ENCODE measurements at places on chromosomes 6 and 20.

DNA sequence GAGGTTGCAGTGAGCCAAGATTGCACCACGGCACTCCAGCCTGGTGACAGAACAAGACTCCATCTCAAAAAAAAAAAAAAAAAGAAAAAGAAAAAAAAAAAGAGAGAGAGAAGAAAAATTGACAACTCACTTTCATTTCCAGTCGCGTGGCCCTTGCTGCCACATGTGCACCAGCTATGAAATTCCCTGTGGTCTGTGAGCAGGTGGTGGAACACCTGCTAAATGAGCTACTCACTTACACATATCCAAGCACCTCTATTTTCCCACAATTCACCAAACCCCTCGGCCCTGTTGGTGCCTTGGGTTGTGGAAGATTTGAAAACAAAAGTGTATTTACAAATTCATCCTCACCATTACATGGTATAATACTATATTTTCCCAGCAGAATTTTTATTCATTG, 105.2 kb upstream of the ASF1A start:
- no peak for DNase-seq

GRCh38 chr20:56368351-56369134, 9.8 kb downstream of the FAM210B start:
- no peak for DNase-seq

DNA sequence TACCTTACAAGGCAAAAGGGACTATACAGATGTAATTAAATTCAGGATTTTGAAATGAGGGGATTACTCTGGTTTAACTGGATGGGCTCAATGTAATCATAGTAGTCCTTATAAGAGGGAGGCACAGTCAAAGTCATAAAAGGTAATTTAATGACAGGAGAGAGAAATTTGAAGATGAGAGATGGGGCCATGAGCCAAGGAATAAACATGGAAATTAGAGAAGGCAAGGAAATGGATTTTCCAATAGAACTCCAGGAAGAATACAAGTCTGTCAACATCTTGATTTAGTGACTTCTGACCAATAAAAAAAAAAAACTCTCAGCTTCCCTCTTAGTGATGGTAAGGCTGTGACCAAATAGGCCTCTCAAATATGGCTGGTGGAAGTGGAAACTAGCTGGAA, 101.9 kb upstream of the BEND3 start:
- DNase-seq: no peak

DNA sequence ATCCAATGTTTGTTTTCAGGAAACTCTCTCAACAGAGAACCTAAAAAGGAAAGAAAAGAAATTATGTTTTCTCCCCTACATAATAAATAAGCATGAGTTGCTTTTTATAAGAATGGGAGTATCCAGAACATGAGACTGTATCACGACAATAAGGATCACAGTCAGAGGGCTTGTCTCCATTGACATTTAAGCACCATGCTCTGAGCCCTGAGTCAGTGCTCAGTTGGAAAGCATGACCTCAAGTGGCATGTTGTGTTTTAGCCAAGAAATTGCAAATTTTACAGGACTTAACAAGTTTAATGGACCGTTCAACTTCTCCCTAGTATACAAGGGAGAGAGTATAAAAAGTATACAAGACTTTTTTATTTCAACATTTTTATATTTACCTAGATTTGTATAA, 431.6 kb downstream of the GJA1 start:
- no peak for DNase-seq

DNA sequence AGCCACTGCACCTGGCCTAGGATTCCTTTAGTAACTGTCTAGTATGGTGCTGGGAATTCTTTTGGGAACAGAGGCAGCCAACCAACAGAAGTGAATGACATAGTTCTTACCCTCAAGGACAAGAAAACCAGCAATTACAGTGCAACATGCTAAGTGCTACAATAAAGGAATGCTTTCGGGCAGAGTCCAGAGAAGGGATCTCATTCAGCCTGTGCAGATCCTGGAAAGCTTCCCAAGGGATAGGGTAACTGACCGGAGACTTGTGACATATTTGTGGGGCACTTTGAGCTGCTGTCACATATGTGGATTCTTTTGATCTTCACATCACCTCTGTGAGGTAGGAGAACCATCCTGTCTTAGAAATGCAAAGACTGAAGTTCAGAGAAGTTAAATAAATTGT, 46.8 kb downstream of the C6orf15 start:
- DNase-seq: no peak

GRCh38 chr6:45314146-45314545, 14.0 kb upstream of the RUNX2 start:
- no peak for DNase-seq

DNA sequence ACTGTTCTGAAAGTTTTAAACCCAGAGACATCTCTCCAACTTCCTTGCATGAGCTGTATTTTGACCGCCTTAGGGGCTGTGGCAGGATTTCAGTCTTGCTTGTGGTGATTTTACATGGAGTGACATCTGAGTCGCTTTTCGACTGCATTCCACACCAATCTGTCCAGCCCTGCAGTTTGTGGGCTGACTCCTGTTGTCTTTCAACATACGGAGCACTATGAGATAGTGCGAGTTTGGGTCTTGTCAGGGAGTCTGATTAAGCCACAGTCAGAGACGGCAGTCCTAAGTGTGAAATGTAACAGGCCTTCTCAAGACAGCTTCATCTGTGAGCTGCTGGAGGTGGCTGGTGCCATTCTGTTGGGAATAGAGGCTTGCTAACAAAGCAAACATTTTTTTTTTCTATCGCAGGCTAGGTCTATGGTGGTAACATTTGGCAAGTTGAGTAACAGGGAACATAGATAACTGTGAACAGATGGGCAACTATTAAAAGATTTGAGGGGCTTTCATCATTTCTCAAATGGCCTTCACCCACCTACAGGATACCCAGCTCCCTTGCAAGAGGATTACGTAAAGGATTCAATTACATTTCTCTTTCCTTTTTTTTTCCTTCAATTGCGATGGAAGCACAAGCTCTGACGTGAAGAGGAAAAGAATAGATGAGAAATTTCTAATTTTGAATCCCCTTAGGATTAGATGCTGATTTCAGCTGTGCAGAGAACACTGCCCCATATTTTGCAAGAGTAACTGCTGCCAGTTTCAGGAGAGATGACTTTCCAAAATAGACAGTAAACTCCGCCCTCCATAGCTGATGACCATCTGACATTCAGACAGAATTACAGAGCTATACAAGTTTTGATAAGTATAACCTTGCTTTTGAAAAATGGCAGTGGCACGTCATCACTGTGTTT, 25.1 kb downstream of the CAP2 start:
- no peak for DNase-seq

DNA sequence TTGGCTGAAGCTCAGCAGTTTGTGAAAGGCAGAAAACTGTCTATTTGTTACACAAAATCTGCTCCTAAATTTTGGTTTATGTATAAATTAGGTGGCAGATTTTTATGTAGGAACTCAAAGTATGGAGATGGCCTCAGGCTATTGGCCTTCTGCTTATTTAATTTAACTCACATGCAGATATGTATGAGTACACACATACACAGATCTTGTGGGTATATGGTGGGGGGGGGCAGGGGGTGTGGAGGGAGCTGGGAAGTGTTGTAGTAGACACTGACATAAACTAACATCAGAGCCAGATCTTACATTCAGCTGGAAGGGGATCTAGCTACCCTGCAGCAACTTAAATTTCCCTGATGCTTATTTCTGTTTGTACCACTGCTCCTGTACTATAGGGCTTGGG, 170.8 kb downstream of the EPM2A start:
- DNase-seq: no peak

- no peak for DNase-seq
Measured at GRCh38 chr6:132872923-132873322, 58.6 kb downstream of the RPS12 start.

GRCh38 chr6:16359563-16359962, 121.2 kb downstream of the GMPR start:
- no peak for DNase-seq

DNA sequence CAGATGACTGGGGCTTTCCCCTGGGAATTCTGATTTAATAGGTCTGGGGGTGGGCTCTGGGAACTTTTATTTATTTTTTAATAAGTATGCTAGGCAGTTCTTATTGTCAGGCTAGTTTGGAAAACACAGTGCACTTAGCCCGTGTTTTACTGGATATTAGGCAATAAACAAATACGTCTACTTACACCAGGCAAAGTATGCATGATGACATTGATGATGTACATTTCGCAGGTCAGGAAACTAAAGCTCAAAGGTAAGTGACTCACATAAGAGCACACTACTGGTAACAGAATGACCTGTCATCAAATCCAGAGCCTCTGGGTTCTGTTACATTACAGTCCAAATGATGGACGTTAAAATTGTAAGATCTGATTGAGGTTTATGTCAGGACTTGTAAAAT, 144.4 kb upstream of the EXOC2 start:
- DNase-seq: no peak

DNA sequence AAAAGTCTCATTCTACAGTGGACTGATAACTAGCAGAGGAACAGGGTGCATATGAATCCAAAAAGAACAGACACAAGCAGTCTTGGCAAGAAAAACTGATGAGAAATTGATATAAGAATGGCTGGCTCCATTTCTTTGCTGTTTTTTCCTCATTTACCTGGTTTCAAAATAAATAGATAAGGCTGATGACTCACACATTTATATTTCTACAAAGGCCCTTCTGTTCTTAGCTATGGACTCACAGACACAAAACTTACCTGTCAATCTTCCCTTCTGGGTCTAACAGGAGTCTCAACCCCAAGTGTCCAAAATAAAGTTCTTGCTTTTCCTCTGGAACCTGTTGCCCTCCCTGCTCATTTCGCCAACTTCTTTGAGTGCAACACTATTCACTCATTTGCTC, 941 bp downstream of the SLC17A4 start:
- DNase-seq: no peak

GRCh38 chr6:32885698-32886286, 31.8 kb downstream of the PSMB9 start:
- DNase-seq: no peak

DNA sequence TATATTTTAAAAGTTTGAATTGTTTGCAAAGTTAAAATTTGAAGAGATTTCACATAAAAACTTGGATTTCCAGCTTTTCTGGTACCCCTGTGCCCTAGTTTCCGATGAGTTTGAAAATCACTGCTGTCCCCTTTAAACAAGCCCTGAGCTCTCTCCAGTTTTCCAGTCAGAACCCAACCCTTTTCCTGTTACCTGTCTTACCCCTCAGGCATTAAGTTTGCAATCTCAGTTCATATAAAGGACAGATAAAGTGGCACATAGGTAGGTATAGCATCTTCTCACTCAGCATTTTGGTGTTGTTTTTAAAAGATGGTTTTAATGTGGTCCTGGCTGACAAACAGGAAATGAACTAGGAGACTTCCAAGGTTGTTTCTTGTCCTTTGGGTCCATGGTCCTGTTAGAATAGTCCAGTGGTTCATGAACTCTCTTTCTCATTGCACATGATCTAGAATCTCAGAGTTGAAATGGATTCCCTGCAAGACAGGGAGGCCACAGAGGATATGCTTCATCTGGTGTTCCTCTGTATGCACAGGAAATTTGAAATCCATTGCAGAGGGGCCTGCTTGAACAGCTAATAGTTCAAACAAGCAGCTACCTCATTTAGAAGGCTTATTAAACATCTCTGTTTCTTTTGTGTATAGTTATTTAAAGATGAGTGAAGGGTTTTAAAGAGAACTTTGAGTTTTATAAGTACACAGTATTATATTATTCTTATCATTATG, 82.7 kb downstream of the JAG1 start:
- DNase-seq: no peak

- DNase-seq: no peak
Measured at GRCh38 chr6:91340896-91341395, 754.1 kb upstream of the MAP3K7 start.

DNA sequence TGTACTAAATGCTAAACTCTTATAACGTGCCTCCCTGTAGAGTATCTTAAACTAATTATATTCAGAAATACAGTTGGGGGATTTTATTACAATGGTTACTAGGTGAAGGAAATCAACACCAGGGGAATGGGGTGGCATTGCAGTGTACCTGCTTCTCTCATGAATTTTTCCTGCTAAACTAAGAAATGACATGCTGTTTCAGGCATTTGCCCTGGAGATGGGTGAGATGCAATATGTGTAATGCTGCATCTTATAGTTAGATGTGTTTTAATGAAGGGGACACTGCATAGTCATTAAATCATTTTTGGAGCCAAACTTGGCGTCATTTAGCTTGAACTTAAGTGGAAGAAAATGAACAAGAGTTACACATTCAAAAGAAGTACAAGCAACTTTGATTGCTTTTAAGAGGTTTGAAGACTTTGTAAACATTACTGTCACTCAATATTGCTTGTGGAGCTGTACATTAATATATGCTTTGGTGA, 4.3 kb downstream of the EYA4 start:
- no peak for DNase-seq

DNA sequence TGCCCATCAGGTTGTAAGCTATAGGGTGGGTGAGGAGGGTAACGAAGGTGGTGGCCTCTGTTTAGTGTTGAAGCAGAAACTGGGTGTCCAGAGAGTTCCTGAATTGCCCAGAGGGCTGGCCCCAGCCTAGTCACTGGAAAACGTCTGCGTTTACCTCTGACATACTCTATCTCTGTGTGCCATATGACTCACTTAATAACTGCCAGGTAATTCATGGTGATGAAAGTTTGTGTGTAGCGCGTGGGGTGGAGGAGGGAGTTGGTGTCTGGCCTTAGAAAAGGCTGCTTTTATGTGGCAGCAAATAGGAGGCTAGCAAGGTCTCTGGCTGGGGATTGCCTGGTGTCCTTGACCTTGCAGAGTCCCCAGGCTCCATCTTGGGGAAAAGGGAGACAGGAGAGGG, 47.3 kb downstream of the SLC35D3 start:
- DNase-seq: no peak

GRCh38 chr20:23144856-23145255, 58.7 kb upstream of the CD93 start:
- DNase-seq: no peak

DNA sequence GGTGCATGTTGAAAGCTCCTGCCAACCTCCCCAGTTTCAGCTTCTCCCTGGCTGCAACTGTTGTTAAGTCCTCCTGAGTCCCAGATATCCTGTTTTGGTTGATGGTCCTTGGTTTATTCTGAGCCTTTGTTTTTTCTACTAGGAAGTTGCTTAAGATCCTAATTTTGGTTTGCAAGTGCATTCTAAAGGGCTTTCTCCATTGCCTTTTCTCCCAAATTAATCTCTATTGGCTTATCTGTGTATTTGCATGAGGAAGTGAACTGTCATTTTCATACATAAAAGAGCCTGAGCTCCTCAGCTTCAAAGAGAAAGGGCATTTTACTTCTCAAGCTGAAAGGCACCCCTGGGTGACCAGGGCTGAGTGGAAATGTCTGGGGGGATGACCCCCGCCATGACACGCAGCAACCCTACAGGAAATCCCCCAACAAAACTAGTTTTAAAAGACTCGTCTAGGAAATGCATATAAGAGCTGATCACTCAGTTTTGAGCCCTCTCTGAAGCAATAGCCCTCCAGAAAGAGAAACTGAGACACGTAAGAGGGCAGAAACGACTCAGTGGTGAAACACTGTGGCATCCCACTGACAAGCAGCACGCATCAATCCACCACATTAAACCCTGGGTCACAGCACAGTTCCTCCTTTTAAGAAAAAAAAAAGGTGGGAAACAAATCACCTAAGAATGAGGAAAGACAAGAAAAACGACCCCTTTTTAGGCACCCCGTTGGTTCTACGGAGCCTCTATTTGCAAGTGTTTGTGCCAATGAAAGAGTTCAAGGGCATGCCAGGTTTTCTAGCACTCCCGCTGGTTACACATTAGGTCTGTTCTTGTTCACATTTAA, 140.9 kb downstream of the THBS2 start:
- DNase-seq: no peak

All from activated T-cell treated with anti-CD3 and anti-CD28 coated beads for 48 hours (primary cell).